ENCODE measurements at places on chromosomes 6 and 20. TPM values are rescaled to one million over a fixed set of nuclear protein-coding genes. Genes with fewer than 3 reads are reported as not detected.

DNA sequence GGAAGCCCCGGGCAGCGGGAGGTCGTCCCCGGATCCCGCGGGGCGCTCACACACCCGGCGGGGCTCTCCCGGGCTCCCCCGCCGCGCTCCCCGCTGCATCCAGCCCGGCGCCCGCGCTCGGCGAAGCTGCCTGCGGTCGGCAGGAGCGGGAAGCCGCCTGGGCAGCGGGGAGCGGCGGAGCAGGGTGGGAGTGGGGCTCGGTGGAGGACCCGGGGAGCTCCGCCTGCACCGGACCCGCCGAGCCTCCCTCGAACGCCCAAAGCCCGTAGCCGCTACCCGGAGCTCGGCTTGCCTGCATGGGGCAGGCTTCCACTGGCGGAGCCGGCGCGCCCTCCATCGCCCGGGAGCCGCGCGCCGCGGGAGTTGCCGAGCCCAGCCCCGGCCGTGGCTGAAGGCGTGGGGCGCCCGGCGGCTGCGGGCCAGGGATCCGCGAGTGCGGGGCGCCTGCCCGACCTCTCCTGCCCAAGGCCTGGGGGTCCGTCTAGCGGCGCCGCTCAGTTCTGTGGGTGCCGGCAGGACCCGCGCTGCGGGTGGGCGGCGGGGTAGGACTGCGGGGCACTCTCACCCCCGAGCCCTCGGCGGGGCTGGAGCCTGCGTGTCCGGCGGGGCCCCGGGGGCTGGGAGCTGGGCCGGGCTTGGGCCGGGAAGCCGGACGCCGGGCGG, 671 bp downstream of the CDH4 start:
- peak; percentile 52 for DNase-seq

- DNase-seq: peak; percentile 81
Observed at GRCh38 chr6:129748901-129749748, 39.1 kb upstream of the ARHGAP18 start.

DNA sequence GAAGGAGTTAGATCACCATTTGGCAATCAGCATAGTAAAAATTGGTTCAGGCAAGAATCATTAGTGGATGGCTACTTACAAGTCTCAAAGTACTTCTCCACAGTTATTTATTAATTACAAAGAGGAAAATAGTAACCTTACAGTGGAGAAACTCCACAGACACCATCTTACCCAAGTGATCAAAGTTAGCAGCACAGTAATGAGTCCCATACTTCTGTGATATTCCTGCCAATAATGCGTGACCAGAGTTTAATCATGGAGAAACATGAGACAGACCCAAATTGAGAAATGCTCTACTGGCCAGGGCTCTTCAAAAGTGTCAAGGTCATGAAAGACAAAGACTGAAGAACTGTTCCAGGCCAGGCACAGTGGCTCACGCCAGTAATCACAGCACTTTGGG, 9.5 kb downstream of the TBC1D7 start:
- DNase-seq: no peak

DNA sequence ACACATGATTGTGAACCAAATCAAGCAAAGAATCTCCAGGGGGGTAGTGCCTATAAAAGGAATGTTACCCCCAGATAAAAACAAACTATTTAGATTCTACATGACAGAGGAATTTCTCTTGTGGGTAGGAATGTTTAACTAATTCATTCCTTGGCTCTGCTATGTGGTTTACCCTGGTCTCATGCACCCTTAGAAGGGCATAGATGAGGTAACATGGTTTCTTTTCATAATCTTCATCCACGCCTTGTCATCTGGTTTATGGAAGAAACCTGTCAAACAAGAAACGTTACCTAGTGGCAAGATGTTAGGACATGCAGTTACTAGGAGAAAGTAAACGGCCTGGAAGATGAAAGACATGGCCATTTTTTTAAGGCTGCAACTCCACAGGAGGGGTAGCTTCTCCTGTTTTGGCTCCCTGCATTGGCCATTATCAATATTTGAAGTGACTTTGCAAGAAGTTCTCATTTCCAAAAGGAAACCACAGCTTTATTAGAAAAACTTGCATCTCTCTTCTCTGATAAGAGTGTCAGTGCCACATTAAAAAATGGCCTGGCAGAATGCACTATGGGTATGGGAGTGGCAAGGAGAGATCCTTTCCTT, 45.5 kb downstream of the STX11 start:
- no peak for DNase-seq

DNA sequence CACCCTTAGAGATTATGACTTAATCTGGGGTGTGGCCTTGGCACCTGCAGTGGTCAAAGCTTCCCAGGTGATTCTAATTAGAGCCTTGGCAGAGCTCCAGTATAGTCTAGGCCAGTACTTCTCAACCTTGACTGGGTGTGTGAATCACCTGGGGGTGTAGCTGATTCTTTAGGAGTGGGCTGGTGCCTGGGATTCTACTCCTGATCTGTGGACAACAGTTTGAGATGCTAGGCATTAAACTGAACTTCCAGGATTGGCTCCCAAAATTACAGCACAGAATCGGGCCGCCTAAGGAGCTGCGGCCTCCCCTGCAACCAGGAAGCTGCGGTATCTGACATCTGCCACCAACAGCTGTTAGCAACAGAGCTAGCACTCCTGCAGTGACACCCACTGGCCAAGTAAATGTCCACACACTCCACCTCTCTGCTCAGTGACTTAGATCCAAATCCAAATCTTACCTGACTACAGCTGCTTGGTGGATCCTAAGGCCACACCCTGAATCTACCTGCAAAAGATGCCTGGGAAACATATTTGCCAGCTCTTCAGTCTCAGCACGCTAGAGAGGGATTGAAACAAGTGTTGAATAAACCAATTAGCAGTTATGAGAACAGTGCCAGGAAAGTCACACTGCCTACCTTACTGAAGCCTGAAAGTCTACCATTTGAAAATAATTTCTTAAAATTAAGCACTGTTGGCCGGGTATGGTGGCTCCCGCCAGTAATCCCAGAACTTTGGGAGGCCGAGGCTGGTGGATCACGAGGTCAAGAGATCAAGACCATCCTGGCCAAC, 126.7 kb downstream of the UNC5CL start:
- DNase-seq: peak; percentile 26

- no peak for DNase-seq
Observed at GRCh38 chr6:31626952-31627351, 6.4 kb downstream of the PRRC2A start.

DNA sequence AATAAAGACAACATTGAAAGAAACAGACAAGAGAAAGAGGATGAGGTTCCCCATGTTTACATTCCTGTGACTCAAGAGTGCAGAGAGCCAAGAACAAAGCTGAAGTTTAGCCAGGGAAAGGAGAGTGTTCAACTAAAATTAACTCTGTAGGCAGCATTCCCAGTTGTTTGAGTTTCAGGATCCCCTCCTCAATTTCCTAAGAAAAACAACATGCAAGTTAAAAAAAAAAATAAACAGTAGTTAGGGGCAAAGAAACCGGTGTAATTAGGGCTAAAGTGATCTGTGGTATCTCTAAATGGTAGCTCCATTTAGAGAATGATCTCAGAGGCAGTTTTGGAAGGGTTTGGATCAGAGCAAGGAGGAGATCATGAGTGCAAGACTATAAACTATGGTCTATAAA, 30.9 kb upstream of the RAB23 start:
- peak; percentile 74 for DNase-seq

- DNase-seq: no peak
Observed at GRCh38 chr6:34575326-34575725, 19.2 kb upstream of the SPDEF start.

FUT9 gene
- total RNA-seq: not detected

HMGCLL1 gene
- total RNA-seq: not detected

ADGRB3 gene
- total RNA-seq: not detected

PTPRT gene
- not detected for total RNA-seq
